ENCODE measurements at places on chromosomes 12 and 14.
A peak's percentile ranks its signal among the peaks of the same experiment; 100 is the strongest.

GRCh38 chr12:9214534-9214933 lies 6.3 kb upstream of the PZP start:
- DNase-seq: no peak

DNA sequence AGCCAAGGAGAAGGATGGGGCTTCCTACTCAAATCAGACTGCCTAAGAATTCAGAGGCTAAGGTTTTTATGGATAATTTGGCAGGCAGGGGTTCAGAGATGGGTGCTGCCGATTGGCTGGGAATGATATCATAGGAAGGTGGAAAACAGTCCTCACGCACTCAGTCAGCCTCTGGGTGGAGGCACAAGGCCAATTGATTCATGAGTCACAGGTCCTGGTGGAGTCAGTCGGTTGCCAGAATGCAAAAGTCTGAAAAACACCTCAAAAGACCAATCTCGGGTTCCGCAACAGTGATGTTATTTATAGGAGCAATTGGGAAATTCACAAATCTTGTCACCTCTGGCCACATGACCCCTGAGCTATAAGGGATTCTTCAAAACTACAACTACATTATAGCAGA lies 105.5 kb downstream of the GXYLT1 start:
- no peak for DNase-seq

- DNase-seq: peak; percentile 51
These were observed 29.1 kb upstream of the LRTM2 start for GRCh38 chr12:1791104-1791841.

DNA sequence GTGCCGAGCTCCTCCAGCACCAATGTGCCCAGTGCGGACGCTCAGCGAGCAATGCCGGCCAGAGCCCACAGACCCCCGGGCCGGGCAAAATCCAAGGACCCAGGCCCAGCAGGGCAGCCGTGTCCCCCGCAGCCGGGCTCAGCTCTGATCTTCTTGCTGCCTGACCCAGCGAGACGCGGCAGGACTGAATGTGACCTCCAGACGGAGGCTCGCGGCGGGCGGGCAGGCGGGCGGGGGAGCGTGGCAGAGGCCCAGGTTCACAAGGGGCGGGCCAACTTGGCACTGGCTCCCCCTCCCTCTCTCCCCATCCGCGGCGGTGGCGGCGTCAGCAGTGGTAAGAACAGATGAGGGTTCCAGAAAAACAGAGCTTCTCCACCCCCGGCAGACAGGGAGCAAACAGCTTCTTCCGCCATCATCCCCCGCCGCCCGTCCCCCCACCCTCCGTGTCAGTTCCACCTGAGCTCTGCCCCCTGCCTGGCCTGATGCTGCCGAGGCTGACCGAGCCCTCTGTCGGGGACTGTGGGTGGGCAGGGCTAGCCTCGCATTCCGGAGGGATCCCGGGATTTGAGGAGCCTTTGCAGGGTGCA lies 94.3 kb downstream of the RFLNA start:
- no peak for DNase-seq
